ENCODE measurements at places on chromosomes 2 and 18.

DNA sequence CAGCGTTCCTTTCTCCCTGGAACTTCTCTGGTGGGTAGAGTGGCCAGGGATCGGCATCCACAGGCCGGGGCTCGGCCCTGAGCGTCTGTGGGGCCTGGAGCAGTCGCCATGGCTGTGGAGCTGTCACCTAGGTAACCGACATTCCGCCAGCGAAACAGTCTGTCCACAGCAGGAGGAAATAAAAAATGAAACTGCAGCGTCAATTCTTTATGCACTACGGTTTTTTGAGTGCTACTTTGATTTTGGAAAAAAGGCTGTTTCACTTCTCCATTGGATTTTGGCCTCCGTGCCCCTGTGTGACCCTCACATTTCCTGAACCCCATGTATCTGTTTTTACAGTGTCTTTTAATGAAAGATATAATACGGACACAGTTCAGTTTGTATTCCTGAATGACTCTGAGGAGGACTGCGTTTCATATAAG lies 163.4 kb downstream of the LDLRAD4 start:
- no peak for DNase-seq

DNA sequence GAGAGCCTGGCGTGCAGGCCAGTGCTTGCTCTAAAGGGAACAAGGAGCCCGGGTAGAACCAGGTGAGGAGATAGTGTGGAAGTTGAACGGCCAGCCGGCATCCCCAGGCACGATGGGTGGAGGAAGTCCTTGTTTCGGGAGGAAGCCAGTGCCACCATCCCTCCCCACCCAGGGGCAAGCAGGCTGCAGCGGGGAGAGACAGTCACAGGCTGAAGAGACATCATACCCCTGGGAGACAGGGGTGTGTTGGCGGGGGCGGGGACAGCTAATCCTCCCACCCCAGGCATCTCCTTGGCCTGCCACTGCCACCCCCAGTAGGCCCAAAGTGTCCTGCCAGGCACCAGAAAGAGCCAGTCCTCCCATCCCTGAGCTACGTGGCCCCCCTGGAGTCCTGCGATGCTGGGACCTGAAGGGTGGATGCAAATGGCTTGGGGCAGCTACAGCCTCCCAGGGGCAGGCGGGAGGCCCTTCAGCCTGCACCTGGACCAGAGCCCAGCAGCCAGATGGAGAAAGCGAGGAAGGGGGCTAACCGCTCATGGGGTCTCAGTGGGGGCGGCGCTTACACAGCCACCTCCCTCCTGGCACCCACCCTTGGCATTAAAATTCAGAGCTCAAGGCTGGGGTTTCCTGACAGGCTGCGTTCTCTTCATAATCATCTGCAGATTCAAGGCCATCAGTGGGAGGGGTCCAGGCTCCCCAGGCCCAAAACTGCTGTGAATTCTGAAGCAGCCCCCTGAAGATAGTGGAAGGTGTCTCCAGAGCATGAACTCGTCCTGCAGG lies 14.8 kb upstream of the GPR55 start:
- no peak for DNase-seq

DNA sequence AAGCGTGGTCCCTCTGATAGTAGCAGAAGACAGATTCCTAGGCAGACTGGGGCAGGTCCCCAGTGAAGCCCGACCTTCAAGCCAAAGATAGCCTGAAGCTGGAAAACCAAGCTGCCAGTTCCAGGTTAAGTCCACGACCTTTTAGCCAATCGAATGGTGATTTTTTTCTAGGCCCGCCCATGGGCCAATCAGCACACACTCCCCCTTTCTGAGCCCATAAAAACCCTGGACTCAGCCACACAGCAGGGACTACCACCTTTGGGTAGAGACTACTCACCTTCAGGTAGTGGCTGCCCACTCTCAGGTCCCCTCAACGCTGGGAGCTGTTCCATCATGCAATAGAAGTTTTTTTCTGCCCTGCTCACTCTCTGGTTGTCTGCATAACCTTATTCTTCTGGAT lies 14.5 kb upstream of the ADI1 start:
- DNase-seq, result no peak

DNA sequence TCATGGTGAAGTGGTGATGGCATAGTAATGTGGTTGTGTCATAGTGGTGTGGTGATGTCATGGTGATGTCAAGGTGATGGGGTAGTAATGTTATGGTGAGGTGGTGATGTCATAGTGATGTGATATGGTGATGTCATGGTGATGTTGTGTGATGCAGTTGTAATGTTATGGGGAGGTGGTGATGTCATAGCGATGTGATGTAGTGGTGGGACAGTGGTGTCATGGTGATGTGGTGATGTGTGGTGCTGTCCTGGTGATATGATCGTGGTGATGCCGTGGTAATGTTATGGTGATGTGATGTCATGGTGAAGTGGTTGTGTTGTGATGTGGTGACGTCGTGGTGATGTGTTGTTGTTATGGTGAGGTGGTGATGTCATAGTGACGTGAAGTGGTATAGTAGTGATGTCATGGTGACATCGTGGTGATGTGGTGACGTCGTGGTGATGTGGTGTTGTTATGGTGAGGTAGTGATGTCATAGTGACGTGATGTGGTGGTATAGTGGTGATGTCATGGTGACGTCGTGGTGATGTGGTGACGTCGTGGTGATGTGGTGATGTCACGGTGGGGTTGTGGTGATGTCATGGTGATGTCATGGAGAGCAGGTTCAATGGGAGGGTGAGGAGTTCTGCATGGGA lies 242.7 kb upstream of the MYT1L start:
- DNase-seq, result no peak

- no peak for DNase-seq
Measured at GRCh38 chr2:160927324-160927723, 232.9 kb upstream of the TANK start.

DNA sequence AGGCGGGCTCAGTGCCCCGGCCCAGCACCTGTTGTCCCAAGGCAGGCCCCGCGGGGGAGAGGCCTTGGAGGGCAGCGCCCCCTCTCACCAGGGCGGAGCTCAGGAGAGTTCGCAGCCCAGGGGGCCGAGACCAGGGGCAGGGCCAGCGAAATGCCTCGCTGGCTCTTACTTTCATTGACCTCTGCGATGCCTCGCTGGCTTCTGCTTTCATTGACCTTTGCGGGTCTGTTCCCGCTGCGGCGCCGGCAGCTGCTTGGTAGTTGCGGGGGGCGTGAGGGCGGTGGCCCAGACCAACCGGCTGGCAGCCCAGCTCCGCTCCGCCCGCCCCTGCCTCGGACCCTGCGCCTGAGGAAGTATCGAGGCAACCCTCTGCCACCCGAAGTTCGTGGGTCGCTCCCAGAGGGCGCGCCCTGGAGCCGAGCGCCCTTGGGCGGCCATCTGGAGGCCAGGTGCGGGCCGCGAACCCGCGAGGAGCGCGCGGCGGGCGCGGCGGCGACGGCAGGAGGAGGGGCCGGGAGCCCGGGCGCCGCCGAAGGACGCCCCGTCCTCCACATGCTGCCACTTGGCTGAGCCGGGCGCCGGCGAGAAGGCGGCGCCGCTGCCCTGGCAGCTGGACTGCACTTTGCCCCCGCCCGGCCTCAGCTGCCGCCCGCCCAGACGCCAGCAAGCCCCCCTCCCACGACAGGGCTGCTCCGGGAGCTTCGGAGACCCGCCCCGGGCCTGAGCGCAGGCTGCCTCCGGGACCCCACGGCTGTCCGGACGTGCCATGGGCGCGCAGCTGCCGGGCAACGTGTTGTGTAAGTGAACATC lies 118.0 kb upstream of the MSTN start:
- peak; percentile 7 for DNase-seq

- DNase-seq, result no peak
Measured at GRCh38 chr2:46196871-46197462, 100.2 kb upstream of the EPAS1 start.

GRCh38 chr2:43034242-43034619 lies 192.2 kb downstream of the ZFP36L2 start:
- DNase-seq, result no peak

GRCh38 chr2:71538656-71539265 lies 85.4 kb downstream of the DYSF start:
- DNase-seq, result no peak

DNA sequence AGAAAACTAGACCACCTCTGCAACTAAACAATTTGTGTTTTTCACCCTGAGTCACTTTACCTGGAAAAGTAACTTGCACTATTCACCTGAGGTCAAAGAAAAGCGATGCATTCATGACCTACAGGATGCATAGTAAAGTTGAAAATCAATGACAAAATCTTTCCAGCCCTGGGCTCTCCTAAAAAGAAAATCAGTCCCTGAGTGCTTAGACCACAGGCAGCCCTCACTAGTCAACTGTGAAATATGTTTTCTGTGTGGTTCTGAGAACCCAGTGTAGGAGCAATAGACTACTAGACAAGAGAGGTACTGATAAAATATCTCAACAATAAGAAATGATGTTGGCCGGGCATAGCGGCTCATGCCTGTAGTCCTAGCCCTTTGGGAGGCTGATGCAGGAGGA lies 133.1 kb downstream of the TXNL1 start:
- no peak for DNase-seq

DNA sequence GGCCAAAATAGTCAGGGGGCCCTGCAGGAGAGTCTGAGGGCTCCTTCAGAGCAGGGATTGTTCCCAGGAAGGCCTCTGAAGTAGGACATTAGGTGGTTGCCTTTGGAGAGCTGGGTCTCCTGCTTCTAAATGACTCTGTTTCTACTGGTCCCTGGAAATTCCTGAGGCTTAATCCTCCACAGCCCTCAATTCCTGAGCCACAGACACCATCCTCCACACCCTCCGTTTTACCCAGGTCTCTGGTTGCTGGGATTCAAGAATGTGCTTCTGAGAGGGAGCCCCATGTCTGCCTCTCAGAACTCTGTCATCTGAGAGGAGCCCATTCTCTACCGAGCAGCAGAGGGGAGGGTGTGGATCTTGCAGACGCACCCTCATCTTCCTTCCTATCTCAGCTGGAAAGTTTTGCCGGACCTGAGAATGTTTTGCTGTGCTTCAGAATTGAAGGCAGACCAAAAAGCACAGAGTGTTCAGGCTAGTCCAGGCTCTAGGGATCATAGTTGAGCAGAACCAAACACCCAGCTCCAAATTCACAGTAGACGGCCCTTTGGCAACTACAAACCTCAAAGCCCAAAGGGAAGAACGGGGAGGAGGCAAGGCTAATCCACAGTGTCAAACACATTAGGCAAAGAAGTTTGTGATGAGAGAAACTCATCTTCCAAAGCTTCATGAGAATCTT lies 8.1 kb downstream of the VIT start:
- no peak for DNase-seq

DNA sequence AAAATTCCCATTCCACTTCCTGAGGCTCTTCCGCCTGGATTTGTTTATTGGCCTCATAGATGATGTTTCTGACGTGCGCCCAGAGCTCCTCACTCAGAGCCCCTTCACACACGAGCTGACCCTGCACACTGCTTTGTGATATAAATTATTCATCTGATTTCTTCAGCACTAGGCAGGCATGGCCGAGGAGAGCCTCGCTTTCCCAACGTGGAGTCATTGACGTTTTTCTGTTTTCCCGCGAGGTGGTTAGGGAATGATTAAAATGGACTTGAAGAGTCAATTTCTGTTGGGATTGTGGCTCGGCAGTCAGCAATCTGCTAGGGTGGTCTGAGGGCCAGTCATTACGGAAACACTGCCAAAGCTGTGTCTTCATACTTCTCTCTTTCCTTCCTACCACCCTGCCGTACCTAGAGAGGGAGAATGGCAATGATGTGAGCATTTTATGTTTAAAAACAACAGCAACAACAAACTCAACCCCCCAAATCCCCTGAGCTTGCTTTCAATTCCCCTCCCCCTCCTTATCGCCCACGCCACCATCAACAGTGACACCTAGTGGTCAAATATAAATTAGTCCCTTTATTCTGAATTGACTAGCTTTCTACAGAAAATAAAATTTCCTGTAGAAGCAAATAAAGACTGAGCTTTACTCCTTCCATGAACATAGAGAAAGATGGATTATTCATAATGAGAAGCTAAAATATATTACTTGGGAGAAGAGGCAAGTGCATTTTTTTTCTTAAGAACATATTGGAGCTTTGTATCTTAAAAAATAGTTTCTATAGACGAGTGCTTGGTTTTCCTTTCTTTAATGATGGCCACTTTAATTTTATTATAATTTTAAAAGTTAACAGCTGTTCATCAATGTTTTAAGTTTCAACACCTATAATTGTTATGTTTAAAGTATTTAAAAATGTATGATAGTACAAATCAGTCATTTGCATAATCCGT lies 285.1 kb downstream of the MTX2 start:
- DNase-seq, result peak; percentile 2

- DNase-seq, result no peak
Measured at GRCh38 chr2:237200462-237200861, 114.8 kb downstream of the COPS8 start.

- no peak for DNase-seq
Measured at GRCh38 chr18:44901283-44901682, 220.6 kb downstream of the SETBP1 start.

GRCh38 chr2:54476852-54477251 lies 20.7 kb downstream of the SPTBN1 start:
- DNase-seq, result no peak

GRCh38 chr2:175807031-175807873 lies 194.8 kb downstream of the LNPK start:
- no peak for DNase-seq

DNA sequence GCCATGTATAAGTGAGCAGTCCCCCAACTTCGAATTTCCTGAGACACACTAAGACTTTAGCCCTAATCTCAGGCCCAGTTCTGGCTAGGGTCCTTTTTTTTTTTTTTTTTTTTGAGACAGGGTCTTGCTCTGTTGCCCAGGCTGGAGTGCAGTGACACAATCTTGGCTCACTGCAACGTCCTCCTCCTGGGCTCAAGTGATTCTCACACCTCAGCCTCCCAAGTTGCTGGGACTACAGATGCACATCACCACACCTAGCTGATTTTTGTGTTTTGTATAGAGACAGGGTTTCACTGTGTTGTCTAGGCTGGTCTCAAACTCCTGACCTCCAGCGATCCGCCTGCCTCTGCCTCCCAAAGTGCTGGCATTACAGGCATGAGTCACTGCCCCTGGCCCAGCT lies 23.9 kb upstream of the TGIF1 start:
- no peak for DNase-seq

- DNase-seq, result no peak
Measured at GRCh38 chr2:135792401-135793150, 44.4 kb downstream of the LCT start.

GRCh38 chr2:157625296-157625695 lies 3.4 kb downstream of the ACVR1C start:
- DNase-seq, result no peak

Data from activated naive CD4-positive, alpha-beta T cell (primary cell).